ENCODE measurements at places on chromosomes 3 and 15.
A peak's percentile ranks its signal among the peaks of the same experiment; 100 is the strongest.

DNA sequence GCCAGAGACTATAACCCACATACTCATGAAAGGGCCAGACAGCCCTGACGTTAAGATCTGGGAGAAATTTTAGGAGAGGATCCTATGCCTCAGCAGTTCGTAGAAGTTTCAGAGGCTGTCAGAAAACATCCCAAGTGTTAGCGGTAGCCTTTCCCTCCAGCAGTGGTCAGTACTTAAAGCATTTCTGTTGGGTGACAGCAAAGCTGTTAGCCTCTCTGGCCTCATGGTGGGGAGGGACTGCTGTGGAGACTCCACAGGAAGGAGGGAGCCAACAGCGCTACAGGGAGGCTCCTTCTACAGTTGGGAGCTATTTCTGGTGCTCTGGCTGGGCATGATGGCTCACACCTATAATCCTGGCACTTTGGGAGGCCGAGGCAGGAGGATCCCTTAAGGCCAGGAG is 27.4 kb downstream of the IDH2 start:
- no peak for DNase-seq

DNA sequence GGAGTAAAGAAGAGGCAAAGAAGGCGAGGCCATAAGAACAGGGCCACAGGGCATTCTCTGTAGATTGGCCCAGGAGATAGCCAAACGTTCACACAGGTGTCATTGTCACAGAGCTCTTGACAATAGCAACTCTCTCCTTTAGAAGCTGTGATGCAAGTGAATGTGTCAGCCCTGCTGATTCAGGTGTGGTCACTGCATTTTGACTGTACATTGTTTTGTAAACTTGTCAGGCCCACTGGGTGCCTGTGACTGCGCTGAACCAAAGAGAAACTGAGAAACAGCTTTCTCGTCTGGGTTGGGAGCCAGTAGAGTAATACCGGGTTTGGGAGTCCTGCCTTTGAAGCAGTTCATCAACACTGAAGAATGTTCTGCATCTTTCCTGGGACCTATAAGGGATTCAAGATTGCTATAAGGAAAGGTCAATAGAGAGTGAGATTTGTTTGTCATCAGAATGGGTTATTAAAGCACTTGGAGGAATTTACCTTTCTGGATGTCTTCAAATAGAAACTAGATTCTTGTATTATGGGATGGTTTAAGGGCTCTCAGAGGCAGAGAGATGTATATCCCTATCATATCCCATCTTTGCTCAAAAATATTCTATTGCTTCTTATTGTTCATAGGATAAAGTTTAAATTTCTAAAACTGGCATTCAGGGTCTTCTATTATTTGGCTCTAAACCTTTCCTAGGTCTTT is 45.4 kb downstream of the TMEM45A start:
- DNase-seq, result no peak

DNA sequence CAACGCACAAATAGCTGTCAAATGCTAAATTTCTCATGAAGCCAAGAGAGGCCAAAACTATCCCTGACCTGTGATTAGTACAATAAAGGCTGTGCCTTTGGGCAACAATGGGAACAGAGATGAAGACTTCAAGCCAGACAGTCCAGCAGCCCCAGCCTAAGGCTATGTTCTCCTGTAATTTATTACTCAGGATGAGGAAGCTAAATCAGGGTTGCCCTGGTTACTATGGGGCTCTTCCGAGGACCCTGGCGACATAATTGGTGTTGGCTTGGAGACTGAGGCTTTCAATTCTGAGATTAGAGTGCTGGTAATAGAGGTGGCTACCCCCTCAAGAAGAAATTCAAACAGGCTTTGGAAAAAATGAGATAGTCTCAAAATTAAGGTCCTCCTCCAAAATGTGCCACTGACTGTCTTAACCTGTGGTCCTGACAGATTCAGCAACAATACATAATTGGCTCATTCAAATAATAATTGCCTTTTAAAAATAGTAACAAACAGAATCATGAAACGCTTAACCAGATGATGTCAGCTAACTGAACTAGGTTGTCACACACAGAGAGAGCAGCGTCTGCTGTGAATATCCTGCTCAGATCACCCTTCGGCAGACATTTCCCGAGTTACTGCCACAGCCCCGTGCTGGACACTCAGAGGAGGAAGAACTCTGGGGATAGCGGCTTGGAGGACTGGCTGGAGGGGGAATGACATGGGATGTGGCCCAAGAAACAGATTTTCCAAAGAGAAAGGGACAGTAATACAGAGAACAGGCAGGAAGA is 43.0 kb downstream of the NSMCE3 start:
- DNase-seq, result no peak

- DNase-seq, result no peak
These were observed 14.0 kb upstream of the LRTM1 start for GRCh38 chr3:54941690-54942362.

DNA sequence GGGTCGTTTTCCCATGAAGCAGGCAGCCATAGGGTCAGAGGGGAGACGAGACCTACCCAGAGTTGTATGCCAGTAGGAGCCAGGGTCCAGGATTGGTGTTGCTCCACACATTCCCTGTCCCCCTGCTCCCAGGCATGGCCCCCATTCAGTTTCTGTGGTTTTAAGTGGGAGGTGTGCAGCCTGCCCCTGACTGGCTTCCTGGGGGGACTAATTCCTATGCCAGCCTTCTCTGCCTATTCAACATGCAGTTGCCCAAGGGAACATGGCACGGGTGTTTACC is 126.3 kb downstream of the EEFSEC start:
- no peak for DNase-seq

DNA sequence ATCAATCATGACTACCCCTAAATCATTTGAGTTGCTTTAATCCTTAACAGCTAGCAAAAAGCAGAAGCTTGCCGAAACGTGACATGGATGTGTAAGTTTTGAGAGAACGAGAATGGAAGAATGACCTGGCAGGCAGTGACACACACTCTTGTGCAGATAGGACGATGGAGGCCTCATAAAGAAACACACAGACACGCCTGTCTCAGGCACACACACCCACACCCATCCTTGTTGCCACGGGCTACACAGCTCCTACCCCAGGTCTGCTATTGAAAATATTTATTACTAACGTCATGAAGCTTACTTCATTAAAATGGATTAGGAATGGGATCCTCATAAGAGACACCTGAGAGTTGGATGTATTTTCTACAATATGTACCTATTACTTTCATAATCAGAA is 8.5 kb downstream of the MYO5C start:
- DNase-seq, result no peak

DNA sequence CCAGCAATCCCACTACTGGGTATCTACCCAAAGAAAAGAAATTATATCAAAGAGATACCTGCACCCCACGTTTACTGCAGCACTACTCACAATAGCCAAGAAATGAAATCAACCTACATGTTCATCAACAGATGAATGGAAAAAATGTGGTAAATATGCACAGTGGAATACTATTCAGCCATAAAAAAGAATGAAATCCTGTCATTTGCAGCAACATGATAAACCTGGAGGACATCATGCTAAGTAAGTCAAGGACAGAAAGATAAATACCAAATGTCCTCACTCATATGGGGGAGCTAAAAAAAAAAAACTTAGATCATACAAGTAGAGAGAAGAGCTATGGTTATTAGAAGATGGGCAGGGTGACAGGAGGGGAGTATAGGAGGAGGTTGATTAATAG is 9.1 kb downstream of the ZBTB11 start:
- no peak for DNase-seq

- no peak for DNase-seq
These were observed 2.1 kb downstream of the TNFAIP8L3 start for GRCh38 chr15:51092480-51093040.

GRCh38 chr15:68042156-68042854 is 11.8 kb upstream of the PIAS1 start:
- DNase-seq, result no peak

DNA sequence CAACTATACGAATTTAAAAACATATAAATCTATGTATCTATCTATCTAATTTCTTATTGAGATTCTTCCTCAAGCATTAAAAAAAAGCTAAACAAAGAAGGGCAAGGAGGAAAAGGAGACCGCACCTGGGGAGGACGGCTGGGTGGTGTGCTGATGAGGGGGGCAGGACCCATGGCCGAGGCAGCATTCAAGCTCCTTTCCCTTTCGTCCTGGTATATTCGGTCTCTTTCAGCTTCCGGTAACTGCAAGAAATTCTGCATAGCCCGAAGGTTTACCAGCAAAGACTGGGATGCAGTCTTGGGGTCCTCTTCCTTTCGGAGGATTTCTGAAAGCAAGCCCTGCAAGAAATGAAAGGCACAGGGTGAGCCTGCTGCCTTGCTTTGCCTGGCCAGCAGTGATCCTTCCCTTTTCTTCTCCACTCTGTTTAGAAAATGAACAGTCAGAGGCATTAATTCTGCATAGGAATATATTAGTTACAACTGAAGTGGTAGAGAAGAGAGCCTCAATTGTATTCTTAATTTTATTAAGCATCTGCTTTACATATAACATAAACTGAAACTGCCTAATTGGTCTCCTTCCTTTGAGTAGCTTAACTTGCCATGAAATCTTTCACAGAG is 38.8 kb downstream of the SATB1 start:
- DNase-seq, result no peak

- DNase-seq, result peak; percentile 32
These were observed 8.1 kb upstream of the ADAMTS17 start for GRCh38 chr15:100349696-100350433.
